ENCODE measurements at places on chromosomes 4 and X.

- no peak for DNase-seq
These were observed 903.0 kb upstream of the SLIT2 start for GRCh38 chr4:19348746-19349145.

DNA sequence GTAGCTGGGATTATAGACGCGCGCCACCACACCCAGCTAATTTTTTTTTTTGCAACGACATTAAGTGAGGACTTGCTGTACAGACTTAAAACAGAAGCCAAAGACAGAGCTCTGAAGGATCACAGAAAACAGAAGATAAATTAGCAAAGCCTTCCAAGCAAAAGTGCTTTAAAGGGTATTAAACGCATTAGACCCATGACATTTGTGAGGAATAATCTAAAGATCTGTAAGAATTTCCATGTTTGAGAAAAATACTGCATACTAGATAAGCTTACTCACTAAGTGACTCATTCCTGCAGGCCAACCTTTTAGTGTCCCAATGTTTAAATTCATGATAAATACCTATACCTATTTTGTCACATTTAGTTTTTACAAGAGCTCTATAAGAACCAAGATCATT, 27.4 kb downstream of the SMARCA1 start:
- DNase-seq: no peak

DNA sequence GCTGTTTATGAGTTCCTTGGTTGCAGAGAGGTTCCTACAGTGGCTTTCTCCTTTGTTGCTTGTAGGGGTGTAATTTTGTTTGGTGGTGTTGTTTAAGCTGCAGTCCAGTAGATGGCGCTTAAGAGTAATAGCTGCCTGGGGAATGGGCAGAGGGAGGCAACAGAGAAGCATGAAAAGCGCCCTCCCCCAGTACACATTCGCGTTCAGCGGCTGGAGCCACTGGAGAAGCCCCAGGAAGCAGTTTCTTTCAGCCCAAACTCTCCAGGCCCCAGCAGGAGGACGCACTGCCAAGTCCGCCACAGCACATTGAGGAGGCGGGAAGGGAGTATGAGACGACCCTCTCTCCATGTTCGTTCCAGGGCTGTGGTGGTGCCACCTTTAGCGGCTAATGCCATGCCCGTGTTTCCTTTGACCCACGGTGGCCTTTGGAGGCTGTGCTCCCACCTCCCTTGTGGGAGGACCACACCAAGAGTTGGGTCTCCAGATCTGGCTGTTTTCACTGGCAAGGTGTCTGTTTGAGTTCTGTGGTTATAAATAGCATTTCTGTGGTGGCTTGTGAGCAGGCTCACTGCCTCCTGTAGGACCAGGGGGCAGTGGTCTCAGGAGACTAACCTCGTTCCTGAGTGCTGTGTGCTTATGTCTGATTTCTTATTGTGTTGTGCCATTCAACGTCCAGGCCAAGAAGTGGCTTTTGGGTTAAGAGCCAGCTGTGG, 252.3 kb downstream of the ARHGAP10 start:
- peak; percentile 77 for DNase-seq

GRCh38 chr4:165927366-165927765, 54.3 kb downstream of the TLL1 start:
- no peak for DNase-seq
